ENCODE measurements at places on chromosomes 7 and 10. TPM values are rescaled to one million over a fixed set of nuclear protein-coding genes. Genes with fewer than 3 reads are reported as not detected.
A peak's percentile ranks its signal among the peaks of the same experiment; 100 is the strongest.

The AGMO gene
- 1.9 TPM for total RNA-seq

- no peaks in the 10 kb centered on the region for H3K4me1 ChIP-seq
- H3K27me3 ChIP-seq: no peaks in the 10 kb centered on the region
- H3K27ac ChIP-seq: peak overlapping the region; percentile 92
- peak; percentile 99 for DNase-seq
- peak overlapping the region; percentile 99 for H3K4me3 ChIP-seq
Measured at GRCh38 chr7:23474094-23474828, 4.0 kb upstream of the IGF2BP3 start.

DNA sequence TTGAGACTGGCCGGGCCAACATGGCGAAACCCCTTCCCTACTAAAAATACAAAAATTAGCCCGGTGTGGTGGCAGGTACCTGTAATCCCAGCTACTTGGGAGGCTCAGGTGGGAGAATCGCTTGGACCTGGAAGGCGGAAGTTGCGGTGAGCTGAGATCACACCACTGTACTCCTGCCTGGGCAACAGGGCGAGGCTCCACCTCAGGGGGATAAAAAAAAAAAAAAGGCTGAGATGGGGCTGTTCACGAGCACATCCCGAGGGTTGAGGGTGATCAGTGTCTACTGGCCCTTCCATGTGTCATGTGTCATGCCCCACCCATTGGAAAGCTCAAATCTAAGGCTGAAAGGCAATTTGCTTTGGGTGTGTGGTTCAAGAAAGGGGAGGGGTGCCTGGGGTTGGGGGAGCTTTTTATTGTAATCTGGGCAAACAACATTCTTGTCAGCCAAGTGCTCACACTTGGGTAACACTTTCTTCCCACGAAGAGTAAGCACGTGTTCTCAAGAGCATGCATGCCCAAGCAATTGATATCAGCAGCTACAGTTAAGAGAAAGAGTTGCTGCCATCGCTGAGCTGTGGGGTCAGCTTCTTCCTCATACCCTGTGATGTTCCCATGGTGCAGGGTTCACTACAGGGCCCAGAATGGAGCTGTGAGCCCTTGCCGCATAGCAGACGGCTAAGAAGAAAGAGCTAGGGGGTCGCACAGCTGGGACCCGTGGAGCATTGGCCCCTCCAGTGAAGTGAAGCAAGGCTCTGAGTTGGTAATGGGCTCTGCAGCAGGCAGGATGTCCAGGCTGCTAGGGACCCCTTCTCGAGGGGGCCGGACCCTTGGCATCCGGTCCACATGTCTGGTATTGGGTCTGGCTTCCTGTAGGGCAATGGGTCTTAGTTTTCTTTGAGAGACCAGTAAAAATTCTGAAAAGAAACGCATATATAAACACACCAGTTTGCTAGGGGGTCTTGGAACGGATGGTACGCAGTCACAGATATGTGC lies 9.9 kb upstream of the ACSL5 start:
- DNase-seq: no peak
- H3K4me1 ChIP-seq: peaks cover 11% of the 10 kb centered on the region
- H3K27ac ChIP-seq: no peak overlapping the region
- H3K4me3 ChIP-seq: no peak overlapping the region
- H3K27me3 ChIP-seq: peaks cover 7% of the 10 kb centered on the region
- no peaks in the 10 kb centered on the region for H3K36me3 ChIP-seq

DNA sequence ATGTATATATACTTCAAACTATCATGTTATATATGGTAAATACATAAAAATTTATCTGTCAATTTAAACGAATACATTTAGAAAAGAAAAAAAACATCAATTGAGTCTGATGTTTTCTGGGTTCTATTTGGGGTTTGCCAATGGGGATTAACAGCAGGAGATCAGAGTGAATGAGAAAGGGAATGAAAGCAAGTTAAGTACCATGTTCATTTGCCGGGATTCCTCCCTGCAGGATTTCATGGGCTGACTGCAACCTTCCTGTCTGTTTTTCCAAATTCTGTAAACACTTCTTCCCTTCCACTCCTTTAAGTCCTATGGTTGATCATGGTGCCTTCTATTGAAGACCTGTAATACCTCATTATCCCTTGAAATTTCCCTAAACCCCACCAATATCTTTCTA lies 33.9 kb upstream of the SEMA3A start:
- DNase-seq: peak; percentile 65
- H3K4me1 ChIP-seq: no peaks in the 10 kb centered on the region
- no peaks in the 10 kb centered on the region for H3K27me3 ChIP-seq
- no peak overlapping the region for H3K27ac ChIP-seq
- H3K4me3 ChIP-seq: no peak overlapping the region

The ANLN gene
- total RNA-seq: 140 TPM

DNA sequence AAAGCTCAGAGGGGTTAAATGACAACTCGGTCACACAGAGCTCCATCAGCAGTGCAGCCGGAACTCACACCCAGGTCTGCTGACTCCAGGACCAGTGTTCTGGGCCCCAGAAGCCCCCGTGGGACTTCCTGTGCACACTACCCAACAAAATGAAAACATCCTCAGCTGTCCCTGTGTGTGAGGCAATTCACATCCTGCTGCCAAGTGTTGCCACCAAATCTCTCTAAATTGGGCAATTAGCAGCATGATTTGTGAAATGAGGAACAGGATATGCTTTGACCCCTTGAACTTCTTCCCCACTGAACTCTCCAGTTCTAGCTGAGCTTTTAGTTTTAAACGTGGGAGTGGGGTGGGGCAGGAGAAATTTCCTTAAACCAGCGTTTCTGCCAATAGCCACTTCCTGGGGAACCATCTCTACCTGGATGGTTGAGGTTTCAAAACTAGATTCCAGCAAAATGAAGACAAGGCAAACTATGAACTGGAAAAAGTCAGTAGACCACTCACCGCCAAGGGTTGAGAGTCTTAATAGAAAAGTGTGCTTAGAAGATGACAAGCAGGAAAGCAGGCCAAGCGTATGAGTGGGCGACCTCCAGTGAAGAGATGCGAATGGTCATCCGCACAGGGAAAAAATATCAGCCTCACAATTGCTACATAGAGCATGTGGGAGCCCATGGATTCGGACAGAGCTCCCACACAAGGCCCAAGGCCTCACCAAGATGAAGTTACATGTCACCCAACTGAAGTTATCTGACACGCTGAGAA lies 51.9 kb upstream of the CHST15 start:
- H3K27me3 ChIP-seq: no peaks in the 10 kb centered on the region
- no peak overlapping the region for H3K27ac ChIP-seq
